ENCODE measurements at places on chromosomes 3 and 15.

- DNase-seq = peak; percentile 8
Measured at GRCh38 chr15:25177955-25178801, 223.4 kb downstream of the SNRPN start.

GRCh38 chr3:154123906-154124305, 2.7 kb downstream of the ARHGEF26 start:
- DNase-seq = no peak

GRCh38 chr15:42111924-42112323, 17.6 kb upstream of the PLA2G4D start:
- no peak for DNase-seq

GRCh38 chr3:52798376-52798977, 3.9 kb downstream of the ITIH3 start:
- no peak for DNase-seq
